ENCODE measurements at places on chromosomes 7 and 10. TPM values are rescaled to one million over a fixed set of nuclear protein-coding genes. Genes with fewer than 3 reads are reported as not detected.

Gene TET1
- total RNA-seq = 41.3 TPM

Gene SPDYE2
- total RNA-seq = not detected

Gene ITPRID1
- total RNA-seq = 5.3 TPM

Gene CYP2C8
- total RNA-seq = 3.4 TPM

Gene GIMAP1
- 0.63 TPM for total RNA-seq

Gene SUFU
- 7.5 TPM for total RNA-seq

Gene MOGAT3
- total RNA-seq = not detected

Gene MGMT
- 10.6 TPM for total RNA-seq

Gene TFPI2
- not detected for total RNA-seq

Gene CRHR2
- 2.8 TPM for total RNA-seq

Gene CYP2C19
- not detected for total RNA-seq

Gene ZNF22
- total RNA-seq = 33.8 TPM

Gene GPC2
- 67.3 TPM for total RNA-seq

Gene ETV1
- 68.2 TPM for total RNA-seq

Gene NKX2-3
- not detected for total RNA-seq

Gene INA
- 199 TPM for total RNA-seq

Gene PYROXD2
- 4.4 TPM for total RNA-seq

Gene GNAI1
- 164 TPM for total RNA-seq

Gene GIMAP5
- total RNA-seq = 2.2 TPM

Gene TMEM270
- total RNA-seq = not detected

Gene GLI3
- 16.3 TPM for total RNA-seq

Gene LDB1
- 103 TPM for total RNA-seq

Gene JAKMIP3
- total RNA-seq = 7.8 TPM

Gene NUDCD3
- total RNA-seq = 119 TPM

Gene CUEDC2
- total RNA-seq = 48.2 TPM

Gene NPM3
- total RNA-seq = 26.3 TPM

Gene ERV3-1
- total RNA-seq = 82.9 TPM

Gene CDK5
- 36.6 TPM for total RNA-seq
